ENCODE measurements at places on chromosomes 4 and X.
A peak's percentile ranks its signal among the peaks of the same experiment; 100 is the strongest.

GRCh38 chrX:18353931-18354368 lies 538 bp downstream of the SCML2 start:
- no peak for DNase-seq

GRCh38 chrX:69424161-69424560 lies 80.0 kb upstream of the NALF2 start:
- DNase-seq = no peak

GRCh38 chr4:76203541-76203940 lies 10.1 kb downstream of the SCARB2 start:
- no peak for DNase-seq

- DNase-seq = no peak
Measured at GRCh38 chr4:8235224-8235623, 34.3 kb upstream of the HTRA3 start.

- DNase-seq = no peak
Measured at GRCh38 chr4:20026456-20026855, 225.2 kb upstream of the SLIT2 start.

- no peak for DNase-seq
Measured at GRCh38 chr4:122313006-122313646, 65.7 kb upstream of the ADAD1 start.

GRCh38 chrX:10506781-10507180 lies 113.6 kb downstream of the MID1 start:
- no peak for DNase-seq

DNA sequence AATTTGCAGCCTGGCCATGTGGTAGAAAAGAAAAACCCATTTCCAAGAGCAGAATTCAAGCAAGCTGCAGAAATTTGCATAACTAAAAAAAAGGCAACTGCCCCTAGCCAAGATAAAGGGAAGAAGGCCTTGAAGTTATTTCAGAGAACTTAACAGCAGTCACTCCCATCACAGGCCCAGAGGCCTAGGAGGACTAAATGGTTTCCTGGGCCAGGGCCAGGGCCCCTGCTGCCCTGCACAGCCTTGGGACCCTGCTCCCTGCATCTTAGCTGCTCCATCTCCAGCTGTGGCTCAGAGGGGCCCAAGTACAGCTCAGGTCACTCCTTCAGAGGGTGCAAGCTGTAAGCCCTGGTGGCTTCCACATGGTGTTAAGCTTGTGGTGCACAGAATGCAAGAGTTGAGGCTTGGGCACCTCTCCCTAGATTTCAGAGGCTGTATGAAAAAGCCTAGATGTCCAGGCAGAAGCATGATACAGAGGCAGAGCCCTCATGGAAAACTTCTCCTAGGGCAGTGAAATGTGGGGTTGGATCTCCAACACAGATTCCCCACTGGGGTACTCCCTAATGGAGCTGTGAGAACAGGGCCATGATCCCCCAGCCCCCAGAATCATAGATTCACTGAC lies 6.7 kb upstream of the MID2 start:
- no peak for DNase-seq

DNA sequence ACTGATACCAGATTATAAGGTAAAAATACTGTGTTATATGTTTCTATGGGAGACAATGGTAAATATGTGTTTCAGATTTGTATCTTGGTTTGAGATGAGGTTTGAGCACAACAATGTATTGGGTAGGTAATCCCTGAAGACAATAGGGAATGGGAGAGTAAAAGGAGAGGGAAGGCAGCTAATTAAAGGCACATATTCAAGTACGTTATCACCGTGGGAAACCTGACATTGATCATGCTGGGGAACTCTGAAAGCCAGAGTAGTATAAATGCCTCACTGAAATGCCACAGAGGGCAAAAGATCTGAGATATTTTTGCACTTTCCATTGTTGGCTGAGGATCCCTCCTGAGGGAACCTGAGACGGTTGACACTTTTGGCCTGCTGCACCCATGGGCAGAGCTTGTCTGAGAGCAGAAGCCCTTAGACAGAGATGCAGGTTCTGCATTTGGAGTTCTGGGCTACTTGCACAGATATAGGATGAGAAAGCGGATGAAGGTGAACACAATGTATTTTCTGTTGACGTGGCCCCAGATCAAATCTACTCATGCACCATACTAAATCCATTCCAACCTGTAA lies 506.7 kb downstream of the PCDH18 start:
- DNase-seq = no peak

DNA sequence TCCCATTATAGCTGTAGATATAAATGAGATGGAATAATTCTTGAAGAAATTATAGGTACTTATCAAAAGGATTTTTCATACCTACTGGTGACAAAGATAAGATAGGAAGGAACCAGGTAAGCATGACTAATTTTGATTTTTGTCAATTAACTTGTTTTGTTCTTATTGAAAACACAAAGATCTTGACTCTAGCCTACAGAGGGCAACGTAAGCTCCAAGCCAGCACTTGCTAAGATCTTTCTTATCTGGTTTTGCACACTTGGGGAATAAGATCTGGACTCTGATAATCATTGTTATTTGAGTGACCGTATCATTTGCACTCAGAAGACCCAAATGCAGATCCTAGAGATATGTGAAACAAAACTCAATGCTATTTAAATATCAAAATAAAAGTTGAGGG lies 223.4 kb downstream of the VEGFC start:
- no peak for DNase-seq

DNA sequence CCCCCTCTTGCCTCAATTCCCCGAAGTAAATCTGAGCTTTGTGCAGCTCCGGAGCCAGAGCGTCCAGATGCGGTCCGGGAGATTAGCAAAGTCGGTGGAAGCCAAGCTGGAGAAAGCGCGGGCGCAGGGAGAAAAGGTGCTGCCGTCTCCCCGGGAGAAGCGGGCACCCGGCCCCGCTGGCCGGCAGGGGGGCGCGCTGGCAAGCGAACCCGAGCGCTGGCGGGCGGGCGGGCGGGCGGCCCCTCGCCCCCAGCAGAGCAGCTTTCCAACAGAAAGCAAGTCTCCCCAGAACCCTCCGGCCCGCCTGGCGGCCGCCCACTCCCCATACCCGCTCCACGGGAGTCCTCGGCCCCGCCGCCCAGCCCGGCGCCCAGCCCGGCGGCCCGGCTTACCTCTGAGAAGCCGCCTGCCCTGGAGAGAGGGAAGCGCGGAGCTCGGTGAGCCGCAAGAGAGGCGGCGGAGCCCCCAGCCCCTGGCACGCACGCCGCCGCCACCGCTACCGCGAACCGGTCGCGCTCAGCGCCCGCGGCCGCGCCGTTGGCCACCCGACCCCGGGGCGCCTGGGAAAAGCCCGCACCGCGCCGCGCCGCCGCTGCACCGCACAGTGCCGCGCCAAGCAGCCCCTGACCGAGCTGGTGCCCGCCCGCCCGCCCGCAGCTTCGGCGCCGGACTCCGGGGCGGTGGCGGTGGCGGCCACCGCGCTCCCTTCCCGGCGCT lies 529 bp upstream of the CITED1 start:
- DNase-seq = no peak

DNA sequence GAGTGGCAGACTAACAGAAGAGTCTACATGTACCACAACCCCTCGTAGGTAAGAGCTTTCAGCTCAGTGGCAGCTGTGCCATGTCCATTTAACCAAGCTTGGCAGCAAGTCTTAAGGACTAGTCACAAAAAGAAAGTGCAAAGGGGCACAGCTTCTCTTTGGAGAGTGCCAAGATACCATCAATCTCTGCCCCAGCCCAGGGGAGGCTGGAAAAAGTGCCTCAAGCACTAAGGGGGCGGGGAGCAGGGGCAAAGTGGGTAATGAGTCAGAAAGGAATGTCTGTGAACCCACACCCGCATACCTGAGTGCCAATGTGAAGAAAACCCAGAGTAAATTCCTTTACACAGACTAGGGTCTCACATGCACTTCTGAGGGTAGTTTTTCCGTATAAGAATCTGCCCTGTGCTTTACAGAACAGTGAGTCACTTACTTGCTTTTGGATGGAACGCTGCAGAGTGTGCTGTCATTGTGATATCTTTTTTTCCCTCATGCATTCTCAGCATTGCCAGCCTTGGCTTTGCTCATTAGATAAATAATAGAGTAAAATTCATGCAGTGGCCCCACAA lies 219.8 kb downstream of the ZNF674 start:
- peak; percentile 50 for DNase-seq

- DNase-seq = no peak
Measured at GRCh38 chrX:6052111-6052745, 176.4 kb downstream of the NLGN4X start.

All from stimulated activated CD4-positive, alpha-beta T cell treated with anti-CD3 and anti-CD28 coated beads, Interleukin-12 subunit alpha, Interleukin-12 subunit beta, amount 100 ng/mL, for 24 hours (primary cell).